ENCODE measurements at places on chromosomes 5 and 9. TPM values are rescaled to one million over a fixed set of nuclear protein-coding genes. Genes with fewer than 3 reads are reported as not detected.

DNA sequence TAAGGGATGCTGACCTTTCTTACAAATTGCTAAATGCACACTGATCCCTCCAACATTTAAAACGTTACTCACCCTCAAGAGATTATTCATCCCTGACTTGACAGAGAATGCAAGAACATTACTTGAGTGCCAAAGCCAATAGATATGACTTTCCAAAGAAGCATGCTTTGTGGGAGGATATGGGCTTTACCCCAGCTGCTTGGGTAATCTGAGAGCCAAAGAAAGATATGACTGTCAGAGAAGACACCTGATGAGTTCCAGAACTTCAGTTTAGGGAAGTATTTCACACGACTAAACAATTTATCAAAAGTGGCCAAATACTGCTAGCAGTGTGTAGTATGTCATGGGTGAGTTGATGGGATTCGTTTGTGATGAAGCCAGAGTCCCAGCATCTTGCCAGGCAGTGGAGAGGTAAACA is 7.4 kb upstream of the SPDL1 start:
- peaks cover 31% of the 10 kb centered on the region for H3K27me3 ChIP-seq
- no peak overlapping the region for H3K27ac ChIP-seq

- H3K4me3 ChIP-seq, result no peak overlapping the region
- H3K27ac ChIP-seq, result no peak overlapping the region
- no peaks in the 10 kb centered on the region for H3K27me3 ChIP-seq
- H3K36me3 ChIP-seq, result no peaks in the 10 kb centered on the region
Measured at GRCh38 chr9:104206766-104207165, 112.7 kb downstream of the SMC2 start.

DNA sequence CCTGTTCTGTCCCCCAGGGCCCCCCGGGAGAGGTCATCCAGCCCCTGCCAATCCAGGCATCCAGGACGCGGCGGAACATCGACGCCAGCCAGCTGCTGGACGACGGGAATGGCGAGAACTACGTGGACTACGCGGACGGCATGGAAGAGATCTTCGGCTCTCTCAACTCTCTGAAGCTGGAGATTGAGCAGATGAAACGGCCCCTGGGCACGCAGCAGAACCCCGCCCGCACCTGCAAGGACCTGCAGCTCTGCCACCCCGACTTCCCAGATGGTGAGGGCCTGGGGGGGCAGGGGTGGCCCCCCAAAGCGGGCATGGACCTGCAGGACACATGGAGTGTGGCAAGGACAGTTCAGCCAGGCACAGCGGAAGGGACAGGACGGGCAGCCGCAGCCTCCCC is 56.0 kb upstream of the FCN2 start:
- no peak for DNase-seq
- H3K4me1 ChIP-seq, result no peaks in the 10 kb centered on the region
- no peaks in the 10 kb centered on the region for H3K27me3 ChIP-seq

GRCh38 chr5:162091336-162091735 is 23.8 kb downstream of the GABRG2 start:
- H3K4me1 ChIP-seq, result no peaks in the 10 kb centered on the region
- peaks cover 4% of the 10 kb centered on the region for H3K36me3 ChIP-seq
- no peak overlapping the region for H3K27ac ChIP-seq
- DNase-seq, result no peak
- no peaks in the 10 kb centered on the region for H3K27me3 ChIP-seq

DNA sequence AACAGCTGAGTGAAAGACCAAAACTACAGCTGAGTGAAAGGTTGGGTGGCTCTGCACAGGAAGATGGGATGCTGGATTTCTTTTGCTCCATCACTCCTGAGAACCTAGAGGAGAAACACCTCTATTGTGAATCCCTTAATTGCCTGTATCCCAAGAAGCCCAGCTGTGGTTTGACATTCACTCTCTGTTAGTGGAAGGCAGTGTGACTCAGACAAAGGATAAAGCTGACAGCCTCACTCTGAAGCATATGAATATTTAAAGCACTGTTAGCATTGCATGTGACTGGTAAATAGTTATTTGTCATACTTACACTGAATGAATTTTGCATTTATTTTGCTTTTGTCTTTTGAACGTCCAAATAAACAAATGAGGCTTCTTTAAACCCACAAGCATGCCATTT is 367.1 kb upstream of the RIOK2 start:
- H3K4me1 ChIP-seq, result peaks cover 5% of the 10 kb centered on the region
- H3K4me3 ChIP-seq, result no peak overlapping the region
- no peaks in the 10 kb centered on the region for H3K36me3 ChIP-seq
- H3K27me3 ChIP-seq, result no peaks in the 10 kb centered on the region
- H3K27ac ChIP-seq, result no peak overlapping the region

Gene FAM151B
- not detected for polyA plus RNA-seq

Gene PCDHGA1
- not detected for polyA plus RNA-seq

Gene PIP5K1B
- polyA plus RNA-seq, result 6.8 TPM

Data from naive B cell (primary cell).